ENCODE measurements at places on chromosomes 6 and 20.

GRCh38 chr6:6973721-6974120 lies 134.0 kb upstream of the RREB1 start:
- DNase-seq = no peak

DNA sequence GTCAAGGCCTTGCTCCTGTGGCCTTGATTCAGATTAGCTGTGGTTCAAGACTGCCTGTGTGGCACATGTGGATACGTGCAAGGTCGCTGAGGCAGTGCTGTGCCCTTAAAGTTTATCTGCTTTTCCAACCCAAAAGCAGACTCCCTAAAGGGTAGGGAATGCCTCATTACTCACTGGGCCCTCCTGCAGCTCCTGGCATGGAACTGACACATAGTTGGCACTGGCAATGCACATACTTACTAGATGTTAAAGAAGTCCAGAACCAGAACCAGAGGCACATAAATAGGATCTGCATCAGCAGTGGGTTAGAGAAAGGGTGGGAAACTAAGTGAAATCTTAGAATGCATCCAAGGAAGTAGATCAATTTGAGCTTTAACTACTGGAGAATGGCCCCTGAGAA lies 90.6 kb upstream of the MLN start:
- DNase-seq = no peak

DNA sequence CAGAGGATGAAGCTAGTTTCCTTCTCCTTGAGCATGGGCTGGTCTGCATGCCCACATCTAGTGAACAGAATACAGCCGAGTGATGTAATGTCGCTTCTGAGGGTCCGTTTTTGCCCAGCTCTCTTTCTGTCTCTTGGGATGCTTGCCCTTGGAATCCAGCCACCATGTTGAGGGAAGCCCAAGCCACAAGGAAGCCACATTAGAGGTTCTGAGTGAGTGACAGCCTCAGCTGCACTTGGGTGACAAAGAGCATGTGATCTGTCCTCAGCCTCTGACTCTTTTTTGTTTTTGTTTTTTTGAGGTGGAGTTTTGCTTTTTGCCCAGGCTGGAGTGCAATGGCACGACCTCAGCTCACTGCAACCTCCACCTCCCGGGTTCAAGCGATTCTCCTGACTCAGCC lies 100.6 kb upstream of the SALL4 start:
- no peak for DNase-seq

GRCh38 chr20:17797161-17797560 lies 97.4 kb downstream of the BANF2 start:
- no peak for DNase-seq

GRCh38 chr6:43213431-43213830 lies 15.8 kb downstream of the DNPH1 start:
- DNase-seq = no peak

DNA sequence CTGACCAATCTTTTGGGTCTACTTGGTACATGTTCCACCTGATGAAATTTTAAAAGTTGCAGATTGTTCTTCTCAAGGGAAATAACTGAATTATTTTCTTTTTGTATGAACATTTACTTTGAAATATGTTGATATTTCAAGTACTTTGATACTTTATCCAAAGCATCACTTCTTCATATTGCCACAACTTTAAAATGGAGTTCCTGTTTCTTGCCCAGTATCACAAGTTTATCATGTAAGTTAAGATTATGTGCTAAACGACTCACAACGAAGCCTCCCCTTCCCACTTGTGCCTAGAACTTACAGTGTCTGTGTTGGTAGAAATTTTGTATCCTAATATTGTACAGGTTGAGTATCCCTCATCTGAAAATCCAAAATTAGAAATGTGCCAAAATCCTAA lies 108.4 kb downstream of the ARID1B start:
- DNase-seq = no peak

DNA sequence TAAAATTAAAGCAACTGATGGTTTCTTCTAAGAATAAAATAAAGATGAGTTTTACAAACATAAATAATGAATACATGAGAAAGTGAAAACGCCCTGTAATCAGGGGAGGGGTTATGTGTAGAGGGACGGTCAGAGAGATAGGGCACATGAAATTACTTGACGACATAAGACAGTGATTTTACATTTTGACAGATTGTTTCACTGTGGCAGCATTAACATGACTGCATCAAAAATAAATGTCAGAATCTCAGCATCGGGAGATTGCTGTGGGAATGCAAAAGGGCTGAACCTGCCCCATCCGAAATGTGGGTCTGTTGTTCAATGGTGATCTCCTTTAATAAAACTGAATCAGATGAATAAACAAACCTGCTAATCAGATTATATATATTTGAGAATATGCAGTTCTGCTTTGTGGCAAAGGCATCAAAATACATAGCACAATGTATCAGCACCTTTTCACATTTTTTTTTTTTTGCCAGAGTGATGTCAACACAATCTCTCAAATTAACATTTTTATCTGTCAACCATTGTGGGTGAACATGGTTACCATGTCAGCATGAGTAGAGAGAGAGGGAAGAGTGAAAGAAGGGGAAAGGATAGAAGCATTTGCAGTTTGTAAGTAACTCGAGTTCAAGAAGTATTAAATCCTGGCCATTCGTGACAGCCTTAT lies 177.1 kb upstream of the MAN1A1 start:
- no peak for DNase-seq

DNA sequence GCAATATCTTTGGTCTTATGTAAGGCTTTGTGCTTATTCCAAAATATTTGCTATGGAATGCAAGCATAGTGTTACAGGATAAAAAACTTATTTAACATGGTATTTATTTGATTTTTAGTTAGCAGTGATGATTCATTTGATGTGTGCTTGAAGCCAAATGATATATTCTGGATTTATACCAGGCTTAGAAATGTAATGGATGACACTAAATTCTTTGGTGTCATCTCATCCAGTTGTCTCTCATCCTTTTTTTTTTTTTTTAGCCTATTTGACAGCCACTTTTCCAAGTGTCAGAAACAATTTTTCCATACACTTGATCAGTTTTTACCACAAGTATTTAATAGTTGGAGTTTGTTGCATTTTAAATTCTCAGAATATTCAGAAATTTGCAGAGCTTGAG lies 515.3 kb downstream of the CDKAL1 start:
- no peak for DNase-seq

DNA sequence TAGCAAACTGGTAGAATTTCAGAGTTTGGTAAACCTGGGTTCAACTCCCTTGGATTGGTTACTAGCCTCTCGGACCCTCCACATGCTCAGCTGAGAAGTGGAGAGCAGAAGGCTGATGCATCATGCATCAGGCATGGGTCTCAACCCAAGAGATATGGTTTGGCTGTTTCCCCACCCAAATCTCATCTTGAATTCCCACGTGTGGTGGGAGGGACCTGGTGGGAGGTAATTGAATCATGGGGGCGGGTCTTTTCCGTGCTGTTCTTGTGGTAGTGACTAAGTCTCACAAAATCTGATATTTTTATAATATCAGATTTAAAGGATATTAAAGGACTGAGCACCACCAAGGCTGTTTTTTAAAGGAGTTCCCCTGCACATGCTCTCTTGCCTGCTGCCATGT lies 75.1 kb downstream of the PPP1R3G start:
- no peak for DNase-seq

- no peak for DNase-seq
Observed at GRCh38 chr6:135038335-135038734, 16.3 kb downstream of the HBS1L start.

DNA sequence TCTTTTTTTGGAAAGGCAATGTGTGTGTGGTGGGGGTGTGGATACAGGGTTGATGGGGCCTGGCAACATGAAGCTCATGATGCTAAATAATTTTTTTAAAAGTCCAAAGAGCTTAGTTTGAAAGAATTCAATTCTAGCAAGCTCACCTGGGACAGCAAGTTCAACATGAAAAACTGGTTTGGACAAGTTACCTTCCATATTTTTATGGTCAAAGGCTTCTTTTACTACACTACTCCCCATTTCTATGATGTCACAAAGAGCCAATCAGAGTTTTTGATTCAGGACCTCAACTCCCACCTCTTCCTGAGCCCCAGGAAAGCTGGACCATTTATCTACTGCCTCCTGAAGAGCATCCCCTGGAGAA lies 66.1 kb upstream of the CTNNBL1 start:
- DNase-seq = no peak

DNA sequence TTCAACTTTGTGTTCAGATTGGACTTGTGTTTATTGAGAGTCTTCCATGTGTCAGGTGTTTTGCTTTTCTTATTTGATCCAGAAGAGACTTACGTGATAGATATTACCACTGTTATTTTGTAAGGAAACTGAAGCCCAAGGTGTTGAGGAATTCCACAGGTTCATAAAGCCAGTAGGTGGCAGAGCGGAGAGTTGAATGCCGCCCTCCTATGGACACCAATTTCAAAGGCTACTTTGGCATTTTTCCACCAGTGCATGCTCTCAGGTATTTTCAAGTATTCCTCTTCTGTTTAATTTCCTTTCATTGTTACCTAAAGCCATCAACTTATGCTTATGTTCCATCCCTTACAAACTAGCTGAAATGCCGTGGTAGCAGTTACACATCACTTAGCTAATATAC lies 14.0 kb upstream of the COL10A1 start:
- no peak for DNase-seq

DNA sequence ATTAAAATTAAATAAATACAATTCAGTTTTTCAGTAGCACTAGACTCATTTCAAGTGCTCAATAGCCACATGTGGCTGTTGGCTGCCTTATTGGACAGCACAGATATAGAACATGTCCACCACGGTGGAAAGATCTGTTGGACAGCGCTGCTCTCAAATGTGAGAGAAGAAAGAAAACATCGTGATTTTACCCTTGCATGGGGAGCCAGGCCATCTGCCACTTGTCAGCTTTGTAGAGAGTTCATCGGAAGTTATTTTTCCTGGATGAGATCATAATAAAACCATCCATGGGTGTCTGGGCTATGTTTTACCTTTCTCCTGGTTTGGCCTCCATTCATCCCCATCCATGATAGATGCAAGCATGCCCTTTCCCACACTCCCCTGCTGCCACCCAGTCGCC lies 5.8 kb upstream of the KIF3B start:
- no peak for DNase-seq

DNA sequence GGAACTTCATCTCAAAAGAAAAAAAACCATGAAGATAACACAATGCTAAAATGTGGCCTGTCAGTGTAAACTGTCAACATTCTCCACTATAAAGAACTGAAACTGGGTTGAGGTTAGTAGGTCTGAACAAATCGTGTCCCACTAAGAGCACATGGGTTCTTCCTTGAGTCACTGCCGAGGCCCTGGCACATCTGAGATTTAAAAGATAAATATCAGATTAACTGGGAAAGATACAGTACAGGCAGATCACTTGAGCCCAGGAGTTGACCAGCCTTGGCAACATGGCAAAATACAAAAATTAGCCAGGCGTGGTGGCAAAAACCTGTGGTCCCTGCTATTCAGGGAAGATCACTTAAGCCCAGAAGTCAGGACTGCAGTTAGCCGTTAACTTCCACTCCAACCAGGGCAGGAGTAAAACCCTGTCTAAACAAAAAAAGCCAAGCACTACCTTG lies 5.6 kb downstream of the EEF1A1 start:
- DNase-seq = no peak

DNA sequence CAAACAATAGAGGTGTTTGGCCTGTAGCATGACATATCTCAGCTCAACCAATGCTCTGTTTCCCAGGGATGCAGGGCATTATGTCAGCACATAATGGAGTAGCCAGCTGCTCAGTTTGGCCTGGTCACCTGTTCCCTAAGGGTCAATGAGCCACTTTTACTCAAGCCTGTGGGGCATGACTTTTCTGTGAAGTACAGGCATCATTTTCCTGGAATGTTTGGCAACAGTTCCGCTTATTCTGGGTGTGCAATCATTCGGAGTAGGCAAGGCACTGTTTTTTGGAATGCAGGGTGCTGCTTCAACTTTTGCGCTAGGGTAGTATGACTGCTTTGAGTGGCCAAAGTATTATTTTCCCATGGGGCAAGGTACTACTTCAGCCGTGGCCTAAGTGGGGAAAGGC lies 665.4 kb downstream of the EPHA7 start:
- DNase-seq = no peak

DNA sequence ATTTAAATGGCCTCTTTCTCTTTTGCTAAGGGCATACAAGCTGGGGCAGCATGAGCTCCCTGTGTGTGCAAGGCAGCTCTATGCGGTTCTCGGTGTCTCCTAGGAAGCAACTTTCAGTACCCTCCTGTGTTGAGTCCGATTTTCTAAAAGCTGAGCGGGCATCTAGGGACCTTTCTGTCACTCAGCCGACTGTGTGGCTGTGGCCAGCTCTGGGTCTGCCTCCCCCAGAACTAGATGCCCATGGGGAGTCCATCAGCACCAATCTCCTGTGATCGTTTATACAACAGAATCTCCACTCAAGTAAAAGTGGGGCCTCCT lies 7.5 kb downstream of the NELFCD start:
- DNase-seq = no peak

DNA sequence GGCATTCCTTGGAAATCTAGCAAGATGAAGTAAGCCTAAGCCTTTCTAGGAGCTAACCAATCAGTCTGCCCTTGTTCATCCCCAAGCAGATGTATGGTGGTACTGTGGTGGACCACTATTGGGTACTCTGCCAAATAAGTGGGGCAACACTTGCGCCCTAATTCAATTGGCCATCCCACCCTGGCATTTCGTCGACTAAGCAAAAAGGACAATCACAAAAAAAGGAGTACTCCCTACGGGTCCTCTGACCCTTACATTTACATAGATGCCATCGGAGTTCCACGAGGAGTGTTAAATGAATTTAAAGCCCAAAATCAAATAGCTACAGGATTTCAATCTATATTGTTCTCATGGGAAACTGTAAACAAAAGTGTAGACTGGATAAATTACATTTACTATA lies 19.5 kb downstream of the CHD6 start:
- DNase-seq = no peak

- DNase-seq = no peak
Observed at GRCh38 chr6:152225241-152225934, 411.8 kb downstream of the SYNE1 start.

DNA sequence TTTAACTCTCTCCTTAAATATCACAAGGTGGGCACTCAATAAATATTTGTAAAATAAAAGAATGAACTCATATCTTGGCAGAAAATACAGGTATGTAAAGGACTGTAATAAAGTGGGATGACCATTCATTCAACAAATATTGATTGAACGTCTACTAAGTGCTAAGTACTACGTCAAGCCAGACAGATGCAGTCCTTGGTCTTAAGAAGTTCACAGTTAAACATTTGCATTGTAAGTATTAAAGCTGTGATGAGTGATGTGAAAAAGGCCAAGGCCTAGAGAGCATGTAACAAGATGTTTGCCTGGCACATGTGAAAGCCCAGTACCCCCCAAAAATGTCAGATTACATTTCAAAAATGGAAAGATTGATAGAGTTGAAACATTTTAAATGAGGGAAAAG lies 130.1 kb upstream of the TMEM170B start:
- DNase-seq = no peak

DNA sequence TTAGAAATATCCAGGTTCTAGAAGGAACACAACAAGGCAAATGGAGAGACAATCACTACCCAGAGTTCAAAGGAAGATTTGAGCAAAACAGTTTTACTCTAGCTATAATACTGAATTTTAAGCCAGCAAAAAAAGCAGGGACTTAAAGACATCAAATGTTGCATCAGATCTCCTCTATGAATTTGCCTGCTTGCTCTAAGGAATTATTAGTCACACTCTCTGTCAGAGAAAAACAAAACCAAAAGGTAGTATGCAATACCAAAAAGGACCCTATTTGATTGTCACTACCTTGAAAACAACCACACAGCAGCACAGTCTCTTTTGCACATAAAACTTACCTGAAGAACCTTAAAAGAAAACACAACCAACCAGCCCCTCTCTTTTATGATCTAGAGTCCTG lies 46.3 kb downstream of the BTBD9 start:
- DNase-seq = no peak

GRCh38 chr20:45254383-45255262 lies at the start of gene SLPI:
TSS of gene SLPI (minus strand) at chr20:45254564. CDS start at chr20:45254543, 21 bp downstream.
- DNase-seq = no peak
